ENCODE measurements at places on chromosomes 2 and 18. TPM values are rescaled to one million over a fixed set of nuclear protein-coding genes. Genes with fewer than 3 reads are reported as not detected.

TUBB8B gene
- total RNA-seq: not detected

RGPD8 gene
- 12.4 TPM for total RNA-seq

CD8A gene
- total RNA-seq: not detected

CCDC150 gene
- 11.3 TPM for total RNA-seq

ACMSD gene
- not detected for total RNA-seq

ECEL1 gene
- total RNA-seq: not detected

LIPG gene
- 0.83 TPM for total RNA-seq

NT5C1B gene
- not detected for total RNA-seq

DYNAP gene
- total RNA-seq: not detected

ABCB11 gene
- under 0.01 TPM for total RNA-seq

POMC gene
- total RNA-seq: 3.8 TPM

HIBCH gene
- 30.0 TPM for total RNA-seq

C2orf78 gene
- total RNA-seq: not detected

PLGLB2 gene
- not detected for total RNA-seq

TRABD2A gene
- total RNA-seq: 17.5 TPM

FOXD4L1 gene
- total RNA-seq: 0.17 TPM

AGXT gene
- total RNA-seq: not detected

PTPRN gene
- total RNA-seq: 3.6 TPM

PDK1 gene
- 36.9 TPM for total RNA-seq

DSC1 gene
- total RNA-seq: not detected

SPC25 gene
- total RNA-seq: not detected

CHST9 gene
- total RNA-seq: not detected

LYG2 gene
- not detected for total RNA-seq

TXNDC2 gene
- total RNA-seq: under 0.01 TPM

NYAP2 gene
- not detected for total RNA-seq

OSR1 gene
- total RNA-seq: 19.5 TPM

Measured in smooth muscle cell of trachea (primary cell).